Activated T-helper 2 cell treated with anti-CD3 and anti-CD28 coated beads, Interferon-gamma antibody, Interleukin-2, Interleukin-4, amounts not matched to agents 10 μg/mL and 5 μg/mL and 100 μg/mL, durations not matched to agents 14 hours and 24 hours and 36 hours (primary cell): ENCODE measurements at places on chromosomes 2 and 18.

DNA sequence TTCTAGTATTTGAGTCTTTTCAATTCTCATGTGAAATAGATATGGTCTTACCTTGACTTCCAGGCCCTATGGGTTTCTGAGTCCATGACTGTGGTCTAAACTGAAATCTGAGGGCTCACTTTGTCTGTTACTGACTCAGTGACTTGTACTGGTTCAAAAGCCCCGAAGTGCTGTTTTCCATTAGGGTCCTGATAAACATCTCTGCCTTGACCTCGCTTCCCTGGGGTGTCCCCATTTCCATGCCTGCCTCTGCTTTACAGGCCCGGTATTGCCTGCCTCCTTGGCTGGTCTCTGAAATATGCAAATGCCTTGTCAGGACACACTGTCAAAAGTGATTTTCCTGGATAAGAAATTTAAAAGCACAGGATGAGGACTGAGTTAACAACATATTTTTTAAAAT lies 538.8 kb downstream of the SOCS6 start:
- DNase-seq: no peak

GRCh38 chr2:179341152-179341866 lies 76.7 kb upstream of the SESTD1 start:
- DNase-seq: no peak

- no peak for DNase-seq
These were observed 97.4 kb downstream of the OSR1 start for GRCh38 chr2:19261061-19261460.

DNA sequence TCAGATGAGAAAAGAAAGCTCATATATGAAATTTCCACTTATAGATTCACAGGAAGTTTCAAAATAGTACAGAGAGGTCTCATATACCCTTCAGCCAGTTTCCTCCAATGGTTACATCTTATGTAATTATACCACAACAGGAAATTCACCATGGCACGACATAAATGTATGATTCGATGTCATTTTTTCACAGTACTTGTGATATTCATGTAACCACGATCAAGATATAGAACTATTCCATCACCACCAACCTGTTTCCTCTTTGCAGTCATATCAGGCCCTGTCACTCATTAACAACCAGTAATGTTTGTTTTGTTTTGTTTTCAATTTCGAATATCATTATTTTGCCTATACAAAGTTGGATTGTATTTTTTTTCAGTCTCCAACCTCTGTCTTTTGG lies 314.3 kb upstream of the POU3F3 start:
- no peak for DNase-seq

- DNase-seq: no peak
These were observed 2.8 kb upstream of the RAX start for GRCh38 chr18:59276047-59276446.

GRCh38 chr18:26546875-26547645 lies 1.3 kb downstream of the KCTD1 start:
- no peak for DNase-seq

DNA sequence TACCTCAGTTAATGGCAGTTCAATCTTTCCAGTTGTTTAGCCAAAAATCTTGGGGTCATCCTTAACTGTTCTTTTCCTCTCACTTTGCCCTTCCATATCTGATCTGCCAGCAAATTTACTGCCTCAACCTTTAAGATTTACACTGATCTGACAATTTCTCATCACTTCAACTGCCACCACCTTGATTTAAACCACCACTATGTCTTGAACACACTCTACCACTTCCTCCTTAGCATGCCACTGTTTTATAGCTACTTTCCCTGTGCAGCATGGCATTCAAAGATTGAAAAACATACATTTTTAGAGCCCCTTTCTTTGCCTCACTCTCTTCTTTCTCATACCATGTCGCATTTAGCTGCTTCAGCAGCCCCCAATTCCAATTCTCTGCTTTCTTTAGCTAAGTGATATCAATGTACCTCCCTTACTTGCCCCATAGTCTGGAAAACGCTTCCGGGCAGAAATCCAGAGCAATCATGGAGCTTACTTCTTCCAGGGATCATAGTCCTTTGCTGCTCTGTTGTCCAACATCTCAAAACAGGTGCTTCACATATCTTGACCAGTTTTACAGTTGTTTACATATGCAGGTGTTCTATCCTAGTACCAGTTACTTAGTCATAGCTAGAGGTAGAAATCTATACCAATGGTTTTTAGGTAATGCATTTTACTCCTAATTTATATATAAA lies 10.9 kb downstream of the PGAP1 start:
- DNase-seq: no peak

- peak; percentile 1 for DNase-seq
These were observed 36.5 kb upstream of the SNED1 start for GRCh38 chr2:240961910-240962299.
